Dermis microvascular lymphatic vessel endothelial cell (primary cell): ENCODE measurements at places on chromosomes 3 and 15. TPM values are rescaled to one million over a fixed set of nuclear protein-coding genes. Genes with fewer than 3 reads are reported as not detected.

COL6A5 gene
- not detected in 2 replicates for total RNA-seq

NAALADL2 gene
- total RNA-seq, result under 0.01 and 0.13 TPM in 2 replicates

CHST13 gene
- total RNA-seq, result not detected in 2 replicates

AMT gene
- 0.26 and 0.51 TPM in 2 replicates for total RNA-seq
